Amniotic epithelial cell (primary cell): ENCODE measurements at places on chromosomes 4 and X.

- no peak for DNase-seq
Observed at GRCh38 chr4:633976-634598, 8.7 kb downstream of the PDE6B start.

DNA sequence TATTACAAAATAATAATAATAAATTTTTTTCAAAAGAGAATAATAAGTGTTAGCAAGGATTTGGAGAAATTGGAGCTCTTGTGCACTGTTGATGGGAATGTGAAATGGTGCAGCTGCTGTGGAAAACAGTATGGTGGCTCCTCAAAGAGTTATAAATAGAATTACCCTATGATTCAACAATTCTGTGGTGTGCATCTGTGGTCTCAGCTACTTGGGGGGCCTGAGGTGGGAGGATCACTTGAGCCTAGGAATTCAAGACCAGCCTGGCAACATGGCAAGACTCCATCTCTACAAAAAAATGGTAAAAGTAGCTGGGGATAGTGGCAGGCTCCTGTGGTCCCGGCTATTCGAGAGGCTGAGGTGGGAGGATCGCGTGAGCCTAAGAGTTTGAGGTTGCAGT is 19.6 kb downstream of the MND1 start:
- DNase-seq: peak; percentile 68

- no peak for DNase-seq
Observed at GRCh38 chr4:189979196-189980047, 38.8 kb downstream of the FRG1 start.

- DNase-seq: no peak
Observed at GRCh38 chr4:141439223-141439622, 197.2 kb upstream of the IL15 start.

- no peak for DNase-seq
Observed at GRCh38 chr4:109816894-109817293, 1.3 kb downstream of the GAR1 start.

DNA sequence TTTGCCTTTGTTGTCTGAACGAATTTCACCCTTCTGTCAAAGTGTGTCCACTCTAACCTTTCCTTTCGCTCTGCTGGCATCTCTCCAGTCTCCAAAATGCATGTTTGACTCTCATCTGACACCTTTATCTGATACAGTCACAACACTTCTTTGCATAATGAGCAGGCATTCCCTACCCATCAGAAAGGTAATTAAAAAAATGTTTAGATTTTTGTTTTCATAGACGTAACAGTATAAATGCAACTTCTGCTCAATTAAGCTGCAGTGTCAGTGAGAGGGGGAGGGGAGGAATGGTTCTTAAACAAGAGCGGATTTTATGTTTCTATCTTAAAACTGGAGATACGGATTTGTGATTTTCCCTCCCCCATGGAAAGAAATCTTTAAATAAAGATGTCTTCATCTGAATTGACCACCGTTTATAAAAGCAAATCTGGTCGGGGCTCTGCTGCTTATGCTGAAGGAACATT is 70.2 kb downstream of the CXXC4 start:
- DNase-seq: no peak

GRCh38 chrX:130746077-130746476 is 156.9 kb downstream of the ENOX2 start:
- DNase-seq: no peak

GRCh38 chr4:9832640-9833039 is 51.2 kb downstream of the DRD5 start:
- DNase-seq: no peak

- peak; percentile 3 for DNase-seq
Observed at GRCh38 chrX:42846741-42847140, 68.8 kb upstream of the PPP1R2C start.

GRCh38 chr4:70613306-70614183 is 15.0 kb upstream of the ENAM start:
- DNase-seq: peak; percentile 15

DNA sequence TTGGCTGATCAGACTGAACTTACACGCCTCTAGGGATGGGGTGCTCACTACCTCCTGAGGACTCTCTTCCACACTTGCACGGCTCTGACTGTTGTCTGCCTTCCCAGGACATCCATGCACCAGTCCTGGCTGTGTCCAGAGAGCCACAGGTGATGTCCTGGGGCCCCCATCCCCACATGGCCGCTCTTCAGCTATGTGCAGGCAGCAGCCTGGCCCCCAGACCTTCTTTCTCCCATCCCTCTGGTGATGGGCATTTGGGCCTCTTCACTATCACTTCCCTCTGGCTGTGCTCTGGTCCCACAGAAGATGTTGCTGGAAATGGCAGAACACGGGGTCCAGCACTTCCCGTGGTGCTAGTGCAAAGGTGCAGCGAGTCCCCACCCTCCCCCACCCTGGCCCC is 40.9 kb upstream of the HMX1 start:
- DNase-seq: no peak

DNA sequence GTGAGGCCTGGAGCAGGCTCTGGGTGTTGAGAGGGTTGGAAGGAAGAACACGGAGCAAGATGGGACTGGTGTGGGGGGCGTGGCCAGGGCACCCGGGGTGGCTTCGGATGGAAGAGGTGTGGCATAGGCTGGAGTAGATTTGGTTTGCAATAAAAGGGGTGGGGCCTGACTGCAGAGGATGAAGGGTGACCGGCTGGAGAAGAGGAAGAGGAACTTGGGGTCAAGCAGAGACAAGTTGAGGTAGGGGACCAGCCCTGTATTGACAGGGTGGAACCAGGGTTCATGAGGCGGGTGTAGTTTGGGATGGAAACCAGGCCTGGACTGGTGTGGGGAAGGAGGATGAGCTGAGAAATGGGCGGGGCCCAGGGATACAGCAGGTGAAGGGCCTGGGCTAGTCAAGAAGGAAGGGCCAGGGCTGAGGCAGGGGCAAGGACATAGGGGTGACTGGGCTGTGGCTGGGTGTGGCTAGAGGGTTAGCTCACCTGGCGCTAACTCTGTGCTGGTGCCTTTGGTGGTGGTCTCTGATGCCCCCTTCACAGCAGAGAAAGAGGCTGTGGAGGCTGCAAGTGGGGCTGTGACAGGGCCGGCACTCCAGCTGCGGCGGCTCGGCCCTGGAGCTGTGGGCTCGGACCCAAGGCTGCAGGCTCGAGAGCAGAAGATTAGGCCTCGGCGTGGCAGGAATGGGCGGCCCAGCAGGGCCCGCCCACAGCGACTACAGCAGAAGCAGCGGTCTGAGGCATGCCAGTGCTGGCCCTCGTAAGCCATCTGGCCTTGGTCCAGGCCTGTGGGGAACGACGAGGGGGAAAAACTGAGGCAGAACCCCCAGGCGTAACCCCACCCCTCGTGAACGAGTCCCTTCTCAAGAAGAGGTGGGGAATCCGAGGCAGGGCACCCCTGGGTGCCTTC is 5.0 kb downstream of the PLP2 start:
- DNase-seq: peak; percentile 28

DNA sequence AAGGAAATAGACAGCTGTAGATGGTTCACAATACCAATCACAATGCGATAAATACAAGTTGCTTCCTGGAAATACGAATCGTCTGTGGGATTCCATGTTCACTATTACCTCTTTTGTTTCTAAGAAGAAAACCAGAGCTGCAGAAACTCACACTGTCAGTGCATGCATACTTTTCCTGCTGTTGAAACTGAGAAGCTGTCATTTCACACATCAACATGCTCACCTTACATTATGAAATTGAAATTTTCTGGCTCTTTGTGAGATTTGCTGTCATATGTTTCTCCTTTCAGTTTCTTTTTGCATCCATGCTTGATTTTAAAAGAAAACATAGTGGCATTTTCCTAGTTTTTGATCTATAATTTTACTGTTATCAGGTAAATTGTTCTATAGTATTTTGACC is 418.3 kb upstream of the HTR2C start:
- no peak for DNase-seq

GRCh38 chr4:7575426-7575825 is 140.7 kb upstream of the PSAPL1 start:
- DNase-seq: no peak

- no peak for DNase-seq
Observed at GRCh38 chr4:184895012-184895695, 69.4 kb upstream of the ACSL1 start.

DNA sequence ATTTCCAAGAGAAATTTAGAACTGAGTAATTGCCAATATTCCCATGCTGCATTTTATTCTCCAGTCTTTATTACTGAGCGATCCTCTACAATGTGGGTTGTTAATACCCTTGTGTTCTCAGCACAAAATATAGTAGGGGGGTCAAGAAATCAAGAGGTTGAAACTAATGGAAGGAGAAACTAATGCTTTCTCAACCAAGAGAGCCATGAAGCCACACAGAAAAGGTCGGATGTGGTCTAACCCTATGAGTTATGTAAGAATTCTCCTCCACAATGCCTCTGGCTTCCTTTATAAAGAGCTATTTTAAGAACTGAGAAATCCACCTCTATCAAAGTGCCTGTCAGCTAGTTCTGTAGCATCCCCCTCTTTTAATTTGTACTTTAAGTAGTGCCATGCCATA is 268.5 kb downstream of the CHIC1 start:
- no peak for DNase-seq

- DNase-seq: no peak
Observed at GRCh38 chr4:17033025-17033767, 134.8 kb upstream of the LDB2 start.

DNA sequence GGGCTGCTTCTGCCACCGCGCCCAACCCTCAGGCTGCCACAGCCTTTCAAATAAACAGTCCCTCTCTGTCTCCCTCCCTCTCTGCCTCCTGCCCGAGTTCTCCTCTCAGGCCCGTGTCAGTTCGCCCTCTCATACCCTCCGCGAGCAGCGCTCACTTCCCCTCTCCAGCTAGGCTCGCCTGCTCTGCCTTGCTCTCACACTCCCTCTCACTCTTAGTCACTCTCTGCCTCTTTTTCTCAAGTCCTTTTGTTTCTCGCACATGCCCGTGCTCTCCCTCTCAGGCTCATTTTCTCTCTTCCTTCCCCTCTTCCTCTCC is 3.2 kb downstream of the EFNB1 start:
- peak; percentile 78 for DNase-seq

DNA sequence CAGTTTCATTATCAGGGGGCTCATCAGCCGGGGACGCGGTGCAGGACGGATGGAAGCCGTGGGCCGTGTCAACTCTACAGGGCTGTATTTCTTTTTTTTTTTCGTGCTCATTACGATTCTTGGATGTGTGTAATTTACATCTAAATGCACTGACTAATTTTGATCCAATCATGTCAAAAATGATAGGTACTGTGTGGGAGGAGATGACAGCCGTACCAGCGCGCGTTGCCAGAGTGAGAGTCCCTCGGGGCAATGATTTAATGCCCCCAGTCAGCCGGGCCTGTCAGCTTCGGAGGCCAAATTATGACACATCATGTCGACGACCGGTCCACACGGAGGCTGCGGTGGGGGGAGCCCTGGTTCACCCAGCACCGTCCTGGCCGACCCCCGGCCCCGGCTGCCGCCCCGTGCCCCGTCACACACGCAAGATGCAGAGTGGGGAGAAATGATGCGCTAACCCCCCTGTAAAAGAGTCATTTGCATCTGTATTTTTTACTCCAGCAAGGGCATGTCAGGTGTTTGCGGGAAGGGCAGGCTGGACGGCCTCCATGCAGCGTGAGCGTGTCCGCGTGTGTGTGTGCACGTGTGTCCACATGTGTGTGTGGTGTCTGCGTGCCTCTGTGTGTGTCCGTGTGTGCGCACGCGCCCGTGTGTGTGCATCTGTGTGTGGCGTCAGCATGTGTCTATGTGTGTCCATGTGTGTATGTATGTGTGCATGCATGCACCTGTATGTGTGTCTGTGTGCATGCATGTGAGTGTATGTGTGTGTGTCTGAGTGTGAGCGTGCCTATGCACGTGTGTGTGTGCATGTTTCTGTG is 74.3 kb upstream of the PPP2R3B start:
- DNase-seq: no peak

DNA sequence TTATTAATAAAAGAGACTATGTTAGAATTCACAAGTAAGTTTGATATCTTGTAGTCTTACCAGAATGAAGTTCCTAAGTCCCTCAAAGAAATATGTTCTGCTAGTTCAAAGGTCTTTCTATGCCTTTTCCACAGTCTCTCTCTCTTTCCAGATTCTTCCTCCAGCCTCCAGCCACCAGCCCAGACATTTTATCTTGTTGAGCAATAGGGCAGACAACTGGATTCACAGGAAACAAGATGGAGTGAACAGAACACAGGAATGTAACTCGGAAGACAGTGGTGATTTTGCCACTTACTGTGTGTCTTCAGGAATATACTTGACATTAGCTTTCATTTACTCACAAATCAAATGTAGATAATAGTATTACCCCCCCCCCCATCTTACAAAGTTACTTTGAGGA is 17.1 kb upstream of the CPEB2 start:
- DNase-seq: peak; percentile 76

DNA sequence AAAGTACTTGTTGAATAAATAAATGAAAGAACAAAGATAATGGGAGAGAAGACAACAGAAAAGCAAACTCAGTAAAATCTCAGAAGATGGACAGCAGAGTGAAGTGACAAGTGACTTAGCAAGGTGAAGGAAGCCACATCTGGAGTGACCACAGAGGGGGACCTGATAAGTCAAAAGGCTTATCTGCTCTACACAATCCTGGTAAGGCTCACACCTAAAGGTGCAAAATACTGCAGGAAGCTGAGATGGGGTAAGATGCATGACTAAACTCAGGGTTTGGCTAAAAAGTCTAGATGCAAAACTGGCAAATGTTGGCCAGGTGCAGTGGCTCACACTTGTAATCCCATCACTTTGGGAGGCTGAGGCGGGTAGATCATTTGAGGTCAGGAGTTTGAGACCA is 22.2 kb downstream of the TRMT2B start:
- no peak for DNase-seq

GRCh38 chrX:150063674-150064073 is 125.4 kb upstream of the EOLA2 start:
- no peak for DNase-seq

DNA sequence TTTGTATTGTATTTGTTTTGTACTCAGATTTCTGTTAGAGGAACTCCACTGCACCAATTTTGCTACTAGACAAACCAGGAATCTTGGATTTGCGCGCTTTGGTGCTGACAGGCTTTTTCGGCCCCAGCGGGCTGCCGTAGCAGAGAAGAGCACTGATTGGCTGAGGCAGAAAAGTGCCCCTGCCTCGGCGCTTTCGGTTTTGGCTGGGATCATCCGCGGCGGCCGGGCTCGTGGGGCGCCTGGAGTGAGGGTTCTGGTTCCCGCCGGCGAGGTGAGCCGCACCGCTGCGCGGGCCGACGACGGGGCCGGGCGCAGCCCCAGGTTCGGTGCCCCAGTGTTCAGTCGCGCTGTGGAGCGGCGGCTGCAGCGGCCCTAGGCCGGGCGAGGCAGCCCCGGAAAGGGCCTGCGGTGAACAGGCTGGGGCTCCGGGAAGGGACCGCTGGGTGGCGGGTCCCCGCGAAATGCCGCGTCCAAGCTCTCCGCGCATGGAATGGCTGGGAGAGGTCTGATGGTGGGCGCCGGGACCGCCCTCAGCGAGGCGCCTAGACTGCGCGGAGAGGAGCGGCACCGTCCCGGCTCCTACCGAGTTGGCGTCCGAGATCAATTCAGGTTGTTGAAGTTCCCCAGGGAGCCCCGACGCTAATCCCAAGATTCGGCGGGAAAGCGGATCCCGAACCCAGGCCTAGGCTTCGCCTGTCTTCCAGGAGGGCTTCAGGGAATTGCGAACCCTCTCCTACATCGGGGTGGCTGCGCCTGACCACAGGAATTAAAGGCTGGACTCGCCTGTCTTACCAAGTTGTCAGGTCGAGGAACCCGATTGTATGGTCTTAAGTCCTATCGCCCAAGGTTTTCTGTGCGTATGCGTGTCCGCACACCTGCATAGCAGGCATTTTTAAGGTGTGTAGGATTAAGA is at the start of gene LSM6:
LSM6 (plus strand) TSS at position 178 of the 913 bp plus-strand sequence. CDS start 7,204 bp downstream, outside the sequence.
- peak; percentile 81 for DNase-seq
